Placental epithelial cell (primary cell): ENCODE measurements at places on chromosomes 1 and 21. TPM values are rescaled to one million over a fixed set of nuclear protein-coding genes. Genes with fewer than 3 reads are reported as not detected.

The SLC45A3 gene
- total RNA-seq, result 0.65 TPM in 1 of 2 replicates, not detected in the other

The AUNIP gene
- total RNA-seq, result 1.2 and 1.8 TPM in 2 replicates

The RNU1-2 gene
- total RNA-seq, result under 0.01 TPM in 2 replicates

The CA6 gene
- total RNA-seq, result not detected in 2 replicates

The SLC25A34 gene
- 0.33 and 0.39 TPM in 2 replicates for total RNA-seq

The IFFO2 gene
- 5.9 and 10.3 TPM in 2 replicates for total RNA-seq

The RHD gene
- total RNA-seq, result not detected in 2 replicates
